ENCODE measurements at places on chromosomes 7 and 10.

- DNase-seq, result no peak
Observed at GRCh38 chr10:130470286-130470685, 334.1 kb downstream of the GLRX3 start.

DNA sequence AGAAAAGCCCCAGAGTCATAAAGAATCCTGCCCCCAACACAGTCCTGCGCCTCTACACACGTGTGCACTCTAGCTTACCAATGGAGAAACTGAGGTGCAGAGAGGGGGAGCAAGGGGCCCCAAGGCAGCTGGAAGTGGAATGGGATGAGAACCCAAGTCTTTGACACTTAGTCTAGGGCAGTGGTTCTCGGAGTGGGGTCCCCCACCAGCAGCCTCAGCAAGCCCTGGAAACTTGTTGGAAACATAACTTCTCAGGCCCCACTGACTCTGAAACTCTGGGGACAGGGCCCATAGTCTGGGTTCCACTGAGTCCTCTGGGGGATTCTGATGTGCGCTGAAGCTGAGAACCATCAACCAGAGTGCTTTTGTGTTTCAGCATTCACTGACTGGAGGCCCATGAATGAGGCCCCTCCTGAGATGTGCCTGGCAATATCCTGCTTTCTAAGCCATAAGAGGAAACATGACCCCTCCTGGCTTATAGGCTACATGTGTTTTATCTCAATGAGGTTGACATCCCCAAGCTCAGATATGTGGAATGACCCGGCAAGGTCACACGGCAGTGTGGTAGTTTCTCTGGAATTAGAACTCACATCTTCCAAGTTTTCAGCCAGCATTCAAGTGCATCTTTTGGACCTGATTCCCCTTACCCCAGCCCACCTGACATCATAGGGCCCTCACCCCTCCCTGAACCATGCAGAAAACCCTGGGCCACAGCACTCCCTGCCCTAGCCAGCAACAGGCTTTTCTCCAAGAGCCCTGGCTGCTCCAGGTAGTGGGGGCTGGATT is 147.3 kb upstream of the PCBD1 start:
- no peak for DNase-seq

- DNase-seq, result no peak
Observed at GRCh38 chr10:101028446-101029337, 2.2 kb downstream of the PDZD7 start.

- no peak for DNase-seq
Observed at GRCh38 chr10:20276127-20276979, 460.1 kb downstream of the PLXDC2 start.

GRCh38 chr7:117937049-117937752 is 64.0 kb upstream of the CTTNBP2 start:
- no peak for DNase-seq

DNA sequence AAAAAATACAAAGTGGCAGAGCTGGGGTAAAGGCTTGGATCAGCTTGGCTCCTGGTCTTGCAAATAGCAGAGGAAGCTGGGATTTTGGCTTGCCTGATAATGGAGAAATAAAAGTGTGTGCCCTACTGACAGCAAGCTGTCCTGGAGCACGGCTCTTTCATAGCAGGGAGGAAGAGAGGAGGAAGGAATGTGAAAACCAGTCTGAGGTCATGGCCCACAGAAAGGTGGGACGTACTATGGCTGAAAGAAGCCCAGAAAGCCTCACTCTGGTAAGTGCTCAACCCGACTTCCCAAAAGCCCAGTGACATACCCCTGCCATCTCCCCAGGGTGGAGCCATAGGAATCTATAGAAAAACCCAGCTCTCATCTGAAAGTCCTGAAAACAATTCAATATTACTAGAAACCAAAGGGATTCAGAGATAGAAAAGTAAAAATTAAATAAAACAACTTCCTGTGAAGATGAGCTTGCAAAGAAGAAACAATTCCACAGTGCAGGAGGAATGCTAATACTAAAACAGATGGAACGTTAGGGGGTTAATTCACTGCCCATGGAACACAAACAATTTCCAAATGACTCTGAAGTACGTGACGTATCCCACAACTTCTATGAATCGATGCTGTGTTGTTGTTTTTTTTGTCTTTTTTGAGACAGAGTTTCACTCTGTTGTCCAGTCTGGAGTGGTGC is 246.7 kb upstream of the PTN start:
- no peak for DNase-seq

DNA sequence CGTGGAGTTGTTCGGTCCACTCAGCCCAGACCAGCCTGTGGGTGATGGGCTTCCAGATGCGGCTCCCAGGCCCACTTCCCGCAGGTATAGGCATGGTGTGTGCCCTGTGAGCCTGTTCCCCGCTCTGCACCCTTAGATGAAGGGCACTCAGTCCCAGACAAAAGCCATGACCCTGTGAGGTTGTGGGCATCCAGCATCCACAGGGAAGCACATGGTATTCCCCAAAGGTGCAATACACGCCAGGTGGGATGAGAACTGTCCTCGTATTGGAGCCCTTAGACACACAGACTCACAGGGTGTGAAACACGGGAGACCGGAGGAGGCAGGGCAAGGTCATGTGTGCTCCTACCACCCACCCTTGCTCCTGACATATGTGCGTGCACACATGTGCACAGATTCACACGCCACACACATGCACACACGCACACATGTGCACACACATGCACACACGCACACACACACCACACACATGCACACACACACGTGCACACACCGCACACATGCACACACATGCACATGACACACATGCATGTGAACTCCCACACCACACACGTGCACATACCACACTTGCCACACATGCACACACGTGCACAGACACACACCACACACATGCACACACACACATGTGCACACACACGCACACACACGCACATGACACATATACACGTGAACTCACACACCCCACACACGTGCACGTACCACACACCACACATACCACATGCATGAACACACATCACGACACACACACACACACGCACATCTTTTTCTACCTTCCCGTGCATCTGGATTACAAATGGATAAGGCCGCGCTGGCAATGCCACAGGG is 319.4 kb downstream of the WDR37 start:
- DNase-seq, result no peak

GRCh38 chr7:87038993-87039690 is 20.3 kb downstream of the ELAPOR2 start:
- DNase-seq, result no peak

DNA sequence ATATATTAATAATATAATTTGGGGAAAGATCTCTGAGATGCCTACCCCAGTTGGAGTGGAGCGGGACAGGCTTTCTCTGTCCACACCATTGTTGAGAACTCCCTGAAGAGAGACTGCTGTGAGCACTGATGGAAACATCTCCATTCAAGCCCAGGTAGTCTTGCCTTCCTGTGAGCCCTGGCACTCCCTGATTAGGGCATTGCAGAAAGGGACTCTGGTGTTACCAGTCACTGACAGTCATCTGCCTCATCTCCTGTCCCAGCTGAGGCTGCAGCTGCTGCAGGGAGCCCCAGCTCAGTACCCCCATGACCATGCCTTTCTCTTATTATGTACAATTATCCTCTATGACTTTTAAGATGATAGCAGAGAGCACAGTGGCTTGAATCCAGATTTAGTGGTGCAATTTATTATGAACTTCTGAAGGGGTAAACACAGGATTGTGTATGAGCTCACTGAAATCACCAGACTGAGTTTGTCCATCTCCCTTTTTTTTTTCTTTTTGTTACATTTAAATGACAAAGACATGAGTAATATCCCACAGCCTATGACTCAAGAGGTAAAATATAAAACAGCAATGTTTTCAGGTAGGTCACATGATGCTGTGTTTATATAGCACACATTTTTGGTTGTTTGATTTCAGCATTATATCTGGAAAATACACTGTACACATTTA is 236.9 kb downstream of the SLC25A13 start:
- no peak for DNase-seq

DNA sequence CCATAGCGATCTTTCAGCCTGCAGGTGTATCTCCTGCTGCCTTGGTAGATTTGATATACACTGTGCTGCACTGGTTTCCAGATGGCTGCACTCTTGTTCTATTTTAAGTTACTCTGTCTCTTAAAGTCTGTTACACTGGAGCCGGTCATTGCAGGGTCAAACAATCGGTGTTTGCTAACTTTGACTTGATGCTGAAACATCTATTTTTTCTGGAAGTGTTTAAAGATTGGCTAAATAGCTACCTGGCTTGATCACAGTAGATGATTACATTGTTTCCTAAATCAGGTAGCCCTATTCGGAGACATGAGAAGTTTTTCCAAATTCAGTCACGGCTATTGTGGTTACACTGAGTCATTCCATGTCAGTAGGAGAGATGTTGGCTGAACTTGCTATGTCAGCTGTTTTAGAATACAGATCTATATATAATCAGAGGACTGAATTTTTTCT is 574.8 kb downstream of the ETV1 start:
- no peak for DNase-seq

DNA sequence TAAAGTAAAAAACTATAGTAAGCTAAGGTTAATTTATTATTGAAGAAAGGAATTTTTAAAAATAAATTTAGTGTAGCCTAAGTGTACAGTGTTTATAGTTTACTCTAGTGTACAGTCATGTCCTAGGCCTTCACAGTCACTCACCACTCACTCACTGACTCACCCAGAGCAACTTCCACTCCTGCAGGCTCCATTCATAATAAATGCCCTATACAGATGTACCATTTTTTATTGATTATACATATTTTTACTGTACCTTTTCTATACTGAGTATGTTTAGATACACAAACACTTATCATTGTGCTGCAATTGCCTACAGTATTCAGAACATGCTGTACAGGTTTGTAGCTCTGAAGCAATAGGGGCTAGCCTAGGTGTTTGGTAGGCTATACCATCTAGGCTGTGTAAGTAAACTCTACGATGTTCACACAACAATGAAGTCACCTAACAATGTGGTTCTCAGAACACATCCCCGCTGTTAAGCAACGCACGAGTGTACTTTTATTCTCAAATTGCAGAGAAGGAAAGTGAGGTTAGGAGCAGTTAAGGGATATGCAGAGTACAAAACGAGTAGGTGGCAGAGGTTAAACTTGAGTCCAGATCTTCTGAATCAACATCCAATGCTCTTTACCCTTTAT is 38.9 kb upstream of the PLCE1 start:
- DNase-seq, result no peak

GRCh38 chr7:47827871-47828270 is 120.4 kb downstream of the PKD1L1 start:
- DNase-seq, result no peak

GRCh38 chr10:118840776-118841468 is 86.2 kb upstream of the CACUL1 start:
- no peak for DNase-seq

DNA sequence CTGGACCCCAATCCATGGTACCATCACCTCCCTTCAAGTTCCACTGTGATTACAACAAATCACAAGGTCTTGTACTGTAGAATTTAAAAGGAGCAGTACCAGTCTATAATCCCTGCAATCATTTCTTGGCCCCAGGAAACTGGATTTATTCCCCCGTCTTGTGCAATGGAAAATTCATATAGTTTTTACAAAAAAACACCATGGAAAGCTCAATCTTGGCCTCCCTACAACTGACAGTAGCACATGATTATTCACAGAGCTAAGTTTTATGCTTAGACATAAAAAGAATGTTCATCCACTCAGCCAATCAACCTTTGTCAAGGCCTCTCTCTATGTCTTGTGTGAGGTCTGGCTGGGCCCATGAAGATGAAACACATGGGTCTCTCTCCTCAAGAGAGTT is 10.2 kb downstream of the DGKI start:
- DNase-seq, result no peak

DNA sequence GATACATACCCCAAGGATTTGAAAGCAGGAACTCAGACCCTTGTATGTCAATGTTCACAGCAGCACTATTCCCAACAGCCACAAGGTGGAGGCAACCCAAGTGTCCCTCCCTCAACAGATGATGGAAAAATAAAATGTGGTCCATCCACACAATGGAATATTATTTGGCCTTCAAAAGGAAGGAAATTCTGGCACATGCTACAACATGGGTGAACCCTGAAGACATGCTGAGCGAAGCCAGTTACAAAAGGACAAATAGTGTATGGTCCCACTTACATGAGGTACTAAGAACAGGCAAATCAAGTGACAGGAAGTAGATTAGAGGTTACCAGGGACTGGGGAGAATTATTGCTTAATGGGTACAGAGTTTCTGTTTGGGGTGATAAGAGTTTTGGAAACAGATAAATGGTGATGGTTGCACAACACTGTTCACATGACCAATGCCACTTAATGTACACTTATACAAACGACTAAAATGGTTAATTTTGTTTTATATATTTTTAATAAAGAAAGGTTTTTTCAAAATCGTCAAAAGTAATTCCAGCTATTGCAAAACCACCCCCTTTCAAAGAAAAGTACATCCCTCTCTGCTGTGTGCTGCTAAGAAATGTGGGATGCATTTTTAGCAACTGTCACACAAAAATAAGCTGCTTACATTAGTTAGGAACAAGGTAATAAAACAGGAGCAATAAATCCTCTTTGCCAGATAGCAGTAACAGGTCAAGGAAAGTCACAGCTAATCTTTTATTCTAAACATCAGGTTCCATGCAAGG is 85.7 kb downstream of the GRB10 start:
- no peak for DNase-seq

GRCh38 chr10:124670849-124671248 is 73.3 kb downstream of the FAM53B start:
- DNase-seq, result no peak

- no peak for DNase-seq
Observed at GRCh38 chr7:114302858-114303257, 111.8 kb upstream of the FOXP2 start.

All from T-helper 1 cell (primary cell).